Right renal pelvis (tissue), 4 donors: ENCODE measurements at places on chromosomes 11 and 22. TPM values are rescaled to one million over a fixed set of nuclear protein-coding genes. Genes with fewer than 3 reads are reported as not detected.

DNA sequence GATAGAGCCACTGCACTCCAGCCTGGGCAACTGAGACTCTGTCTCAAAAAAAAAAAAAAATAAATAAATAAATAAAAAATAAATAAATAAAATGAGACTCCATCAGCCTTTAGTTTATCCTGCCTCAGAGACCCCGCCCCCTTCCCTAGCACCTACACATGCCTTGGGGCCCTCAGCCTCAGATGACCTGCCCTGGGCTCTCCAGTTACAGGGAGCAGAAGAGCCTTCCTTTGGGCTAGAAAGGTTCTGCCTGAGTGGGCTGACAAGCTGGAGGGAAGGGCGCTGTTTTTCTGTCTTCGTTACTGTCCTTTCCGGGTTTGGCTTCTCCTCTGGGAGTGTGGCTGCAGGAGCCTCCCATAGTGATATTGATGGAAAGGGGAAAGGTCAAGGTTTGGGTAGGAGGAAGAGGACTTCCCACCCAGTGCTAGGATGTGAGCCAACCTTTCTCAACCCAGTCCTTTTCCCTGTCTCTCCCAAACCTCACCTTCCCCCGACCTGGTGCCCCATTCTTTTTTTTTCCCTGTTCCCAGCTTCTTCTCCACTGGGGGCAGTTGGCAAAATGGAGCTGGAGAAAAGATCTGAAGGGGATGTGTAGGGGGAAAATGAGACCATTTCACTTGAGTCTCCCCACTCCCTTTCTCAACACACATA, 1.5 kb upstream of the SF3B2 start:
- no peak for DNase-seq

- DNase-seq: no peak
These were observed 4.6 kb upstream of the CABP7 start for GRCh38 chr22:29715240-29715639.

DNA sequence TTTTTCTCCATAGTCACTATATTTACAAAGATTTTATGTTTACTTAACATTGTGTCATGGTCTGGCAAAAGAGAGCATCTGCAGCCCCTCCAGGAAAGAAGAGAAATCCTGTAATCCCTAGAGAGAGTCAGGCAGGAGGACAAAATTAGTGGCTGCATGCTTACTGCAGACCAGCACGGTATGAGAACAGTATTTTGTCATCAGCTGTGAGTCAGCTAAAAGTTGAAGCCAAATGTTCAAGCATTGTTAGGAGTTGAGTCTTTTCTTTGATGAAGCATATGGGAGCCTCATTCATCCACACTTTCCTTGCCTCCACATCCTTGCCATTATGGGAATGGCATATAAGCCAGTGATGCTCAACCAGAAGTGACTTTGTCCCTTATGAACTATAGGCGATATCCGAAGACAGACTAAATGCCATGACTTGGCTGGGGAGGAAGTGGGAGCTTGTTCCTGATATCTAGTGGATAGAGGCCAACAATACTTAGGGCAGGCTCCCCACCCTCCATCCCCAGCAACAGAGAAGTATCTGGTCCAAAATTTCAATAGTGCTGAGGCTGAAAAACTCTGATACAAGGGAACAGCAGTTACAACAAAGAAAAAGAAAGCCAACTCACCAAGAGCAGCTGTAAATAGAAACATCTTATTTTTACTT, 112.0 kb upstream of the OR5AK2 start:
- DNase-seq: no peak

GRCh38 chr22:43848366-43849171, 13.7 kb downstream of the SULT4A1 start:
- DNase-seq: no peak

DNA sequence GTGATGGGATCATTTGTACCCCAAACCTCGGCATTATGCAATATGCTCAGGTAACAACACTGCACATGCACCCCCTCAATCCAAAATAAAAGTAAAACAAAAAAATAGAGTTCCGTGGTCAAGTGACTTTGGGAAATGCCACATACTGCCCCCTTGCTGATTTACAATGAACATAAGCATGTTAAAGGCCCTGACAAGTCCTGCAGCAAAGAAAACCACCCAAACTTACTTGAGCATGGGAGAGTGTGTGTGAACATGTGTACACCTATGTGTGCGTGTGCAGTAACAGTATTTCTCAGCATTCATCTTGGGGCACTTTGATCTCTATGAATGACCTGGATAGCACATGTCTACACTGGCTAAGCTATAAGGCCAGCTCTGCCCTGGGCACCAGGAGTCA, 15.8 kb upstream of the IGSF22 start:
- no peak for DNase-seq

DNA sequence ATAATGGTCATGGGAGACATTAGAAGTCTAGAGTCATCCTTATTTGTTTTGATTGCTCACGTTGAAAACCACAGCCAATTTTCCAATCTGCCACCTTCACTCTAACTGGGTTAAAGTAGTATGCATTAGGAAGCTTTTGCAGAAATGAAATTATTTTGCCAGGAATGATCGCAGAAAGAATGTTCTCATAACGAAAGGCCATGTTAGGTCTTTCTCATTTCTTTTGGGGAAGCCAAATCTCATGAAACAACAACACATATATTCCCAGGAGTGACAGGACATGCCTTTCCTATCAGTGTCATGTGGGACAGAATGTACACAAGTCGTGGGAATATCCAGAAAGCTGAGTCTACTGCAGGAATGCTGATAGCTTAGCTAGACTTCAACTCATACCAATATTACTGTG, 386.3 kb downstream of the AASDHPPT start:
- DNase-seq: no peak

GRCh38 chr11:12567746-12568460, 106.3 kb upstream of the TEAD1 start:
- DNase-seq: no peak

DNA sequence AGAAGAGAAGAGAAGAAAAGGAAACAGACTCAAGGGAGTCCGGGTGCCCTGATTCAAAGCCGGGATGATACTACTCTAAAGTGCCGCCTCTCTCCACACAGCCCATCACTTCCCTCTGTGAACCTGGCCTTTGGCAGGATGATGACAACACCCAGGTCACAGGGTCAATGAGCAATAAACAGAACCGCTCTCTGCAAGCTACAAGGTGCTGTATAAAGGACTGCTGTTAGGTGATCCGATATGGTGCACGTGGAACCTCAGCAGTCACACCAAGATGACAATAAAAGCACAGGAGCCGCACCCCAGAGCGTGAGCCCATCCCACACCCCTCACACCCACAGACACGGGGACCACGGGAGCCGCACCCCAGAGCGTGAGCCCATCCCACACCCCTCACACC, 10.7 kb downstream of the TTLL1 start:
- no peak for DNase-seq

DNA sequence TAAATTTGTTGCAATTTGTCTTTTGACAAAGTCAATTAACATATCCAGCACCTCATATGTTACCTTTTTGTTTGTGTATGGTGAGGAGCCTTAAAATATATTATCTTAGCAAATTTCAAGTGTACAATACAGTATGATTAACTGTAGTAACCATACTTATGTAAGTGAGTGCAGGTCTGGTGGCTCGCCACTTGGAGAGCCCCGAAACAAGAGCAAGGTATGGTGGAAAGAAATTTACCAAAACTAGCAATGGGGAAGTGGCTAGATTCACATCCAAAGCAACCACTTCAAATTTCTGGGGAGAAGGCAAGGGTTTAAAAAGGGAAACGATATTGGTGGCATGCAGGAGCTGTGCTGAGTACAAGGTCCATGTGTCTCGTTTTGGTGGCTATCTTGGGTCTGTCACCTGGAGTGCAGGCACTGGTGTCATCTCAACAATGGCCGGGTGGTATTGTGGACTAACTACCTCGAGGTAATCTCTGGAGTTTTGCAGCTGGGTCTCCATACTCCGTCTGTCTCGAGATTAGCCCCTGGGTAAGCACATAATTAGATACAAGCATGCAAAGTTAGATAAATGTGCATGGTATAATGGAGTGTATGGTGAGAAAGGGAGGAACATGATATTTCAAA, 8.2 kb upstream of the FNBP4 start:
- DNase-seq: no peak

GRCh38 chr11:109933126-109933525, 160.1 kb upstream of the ZC3H12C start:
- no peak for DNase-seq

- DNase-seq: no peak
These were observed at the start of gene MUC15 for GRCh38 chr11:26571861-26572654. Gene MUC15, minus strand, starts transcription at chr11:26572263. Its CDS starts 5,169 bp downstream, at chr11:26567094.

DNA sequence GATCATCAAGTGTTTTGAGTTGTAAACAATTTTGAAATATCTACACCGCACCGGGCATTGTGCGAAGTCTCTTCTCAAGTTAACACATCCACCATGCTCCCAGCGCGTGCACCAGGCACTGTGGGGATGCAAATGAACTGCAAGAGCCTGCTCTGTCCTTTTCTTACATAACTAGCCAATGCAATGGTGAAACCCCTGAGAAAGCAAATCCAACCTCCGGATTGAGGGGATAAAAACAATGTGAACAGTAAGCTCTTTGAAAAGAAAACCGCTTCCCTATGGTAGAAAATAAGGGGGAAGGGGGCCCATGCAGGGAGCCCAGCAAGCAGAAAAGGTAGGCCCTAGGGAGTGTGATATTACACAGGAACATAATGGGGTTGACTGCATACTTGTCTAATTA, 274.9 kb upstream of the MPPED2 start:
- DNase-seq: no peak

- no peak for DNase-seq
These were observed 254.6 kb upstream of the LRRC4C start for GRCh38 chr11:41714101-41714500.

DNA sequence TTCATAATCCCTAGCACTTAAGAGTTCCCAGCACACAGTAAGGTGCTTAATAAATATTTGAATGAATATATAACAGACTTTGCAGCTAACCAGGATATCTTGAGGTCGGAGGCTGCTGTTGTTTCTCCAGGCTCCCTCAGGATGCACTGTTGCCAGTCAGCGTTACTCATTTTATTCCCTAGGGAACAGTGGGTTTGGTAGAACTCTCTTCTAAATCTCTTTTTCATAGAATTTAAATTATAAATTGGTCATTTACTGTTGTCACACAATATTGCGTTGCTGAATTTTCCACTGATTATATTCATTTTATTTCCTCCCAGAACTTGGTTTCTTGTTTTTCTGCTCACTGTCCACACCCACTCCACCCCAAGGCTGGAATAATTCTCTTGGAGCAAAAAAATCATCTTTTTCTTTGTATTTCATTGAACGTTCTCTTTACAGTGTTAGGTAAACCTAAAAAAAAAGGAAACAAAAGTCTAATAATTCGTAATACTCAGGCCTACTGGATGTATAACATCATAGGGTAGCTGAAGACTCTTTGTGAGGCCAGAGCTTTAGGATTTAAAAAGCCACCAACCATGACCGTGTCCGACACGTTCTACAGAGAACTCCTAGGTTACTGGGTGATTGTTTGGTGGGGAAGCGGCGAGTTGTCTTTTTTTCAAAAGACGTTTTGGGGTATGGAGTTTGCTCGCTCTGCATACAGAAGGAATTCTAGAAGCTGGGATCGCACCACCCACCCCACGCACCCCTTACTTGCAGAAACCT, 766 bp upstream of the CAPRIN1 start:
- DNase-seq: no peak

GRCh38 chr11:60814112-60814511, 27.8 kb upstream of the CCDC86 start:
- DNase-seq: no peak

GRCh38 chr11:2529636-2530035, 84.8 kb downstream of the KCNQ1 start:
- no peak for DNase-seq

GRCh38 chr11:78079232-78080083, at the start of gene NDUFC2:
Gene NDUFC2, minus strand, starts transcription at chr11:78079862. Its CDS starts 118 bp downstream, at chr11:78079744.
- DNase-seq: peak; percentile 70

- no peak for DNase-seq
These were observed 84.0 kb upstream of the CTSC start for GRCh38 chr11:88421530-88421929.

GRCh38 chr22:46348099-46348695, 12.7 kb downstream of the TRMU start:
- DNase-seq: no peak

The C11orf16 gene
- 0.69 TPM for polyA plus RNA-seq

The FAM180B gene
- polyA plus RNA-seq: 0.19 TPM

The NR1H3 gene
- 41.8 TPM for polyA plus RNA-seq

The PHOX2A gene
- 0.49 TPM for polyA plus RNA-seq

The MOV10L1 gene
- polyA plus RNA-seq: 1.2 TPM

The RFPL1 gene
- 1.2 TPM for polyA plus RNA-seq

The UPK3A gene
- polyA plus RNA-seq: 7.4 TPM

The OR5M3 gene
- polyA plus RNA-seq: not detected

The OR4C3 gene
- not detected for polyA plus RNA-seq

The NCAM1 gene
- polyA plus RNA-seq: 69.6 TPM

The IFITM10 gene
- polyA plus RNA-seq: 0.39 TPM

The OR8D1 gene
- not detected for polyA plus RNA-seq

The SPI1 gene
- 3.5 TPM for polyA plus RNA-seq

The SYT8 gene
- 0.15 TPM for polyA plus RNA-seq

The TECTA gene
- 2.1 TPM for polyA plus RNA-seq

The AIP gene
- polyA plus RNA-seq: 59.9 TPM

The PTGDR2 gene
- 0.26 TPM for polyA plus RNA-seq

The CDC45 gene
- polyA plus RNA-seq: 17.7 TPM

The DGAT2 gene
- polyA plus RNA-seq: 3.5 TPM
